ENCODE measurements at places on chromosomes 11 and 22. TPM values are rescaled to one million over a fixed set of nuclear protein-coding genes. Genes with fewer than 3 reads are reported as not detected.

The ALDH3B2 gene
- not detected for total RNA-seq

The OR2D2 gene
- total RNA-seq = 0.28 TPM

The KCNE3 gene
- total RNA-seq = 3.4 TPM

The CCDC87 gene
- total RNA-seq = 0.28 TPM

The ABCC8 gene
- not detected for total RNA-seq

The GNAZ gene
- total RNA-seq = 0.96 TPM

The KIRREL3 gene
- total RNA-seq = 8.5 TPM

The MMP8 gene
- not detected for total RNA-seq

The POU2AF2 gene
- total RNA-seq = not detected

The MYRF gene
- total RNA-seq = 2.0 TPM

The FGF3 gene
- not detected for total RNA-seq

The AQP11 gene
- 1.2 TPM for total RNA-seq

The CCDC89 gene
- total RNA-seq = 3.7 TPM

The CCDC85B gene
- 108 TPM for total RNA-seq

The CASTOR1 gene
- total RNA-seq = 6.3 TPM

The FAM111A gene
- 44.8 TPM for total RNA-seq

The LARGE2 gene
- total RNA-seq = not detected

The PARVG gene
- under 0.01 TPM for total RNA-seq

The TCN1 gene
- total RNA-seq = not detected

The SAA1 gene
- 3.1 TPM for total RNA-seq

The HSD17B12 gene
- total RNA-seq = 78.1 TPM

The DRICH1 gene
- total RNA-seq = not detected

The PGR gene
- total RNA-seq = 0.19 TPM

The MRGPRE gene
- not detected for total RNA-seq

The ADM gene
- total RNA-seq = 1,405 TPM

The APBB1 gene
- 53.3 TPM for total RNA-seq

The MGAT3 gene
- total RNA-seq = 1.3 TPM

The PLAAT2 gene
- total RNA-seq = not detected

The NRIP3 gene
- 16.6 TPM for total RNA-seq

The CDC42BPG gene
- 1.1 TPM for total RNA-seq

The NAA40 gene
- total RNA-seq = 5.9 TPM

The NECTIN1 gene
- total RNA-seq = 7.7 TPM

The GTSE1 gene
- 11.3 TPM for total RNA-seq

The GGTLC2 gene
- total RNA-seq = not detected

The LDHAL6A gene
- not detected for total RNA-seq

The KRTAP5-9 gene
- total RNA-seq = not detected

The TALDO1 gene
- 103 TPM for total RNA-seq

The RGL4 gene
- not detected for total RNA-seq

The GLB1L3 gene
- not detected for total RNA-seq

The TRIM51 gene
- total RNA-seq = not detected

The ARHGAP42 gene
- 13.0 TPM for total RNA-seq

The SPON1 gene
- total RNA-seq = 0.85 TPM

The PPFIA1 gene
- total RNA-seq = 39.3 TPM

The CYTH4 gene
- total RNA-seq = under 0.01 TPM

The GPR83 gene
- not detected for total RNA-seq
